ENCODE measurements at places on chromosomes 13 and 19. TPM values are rescaled to one million over a fixed set of nuclear protein-coding genes. Genes with fewer than 3 reads are reported as not detected.

- DNase-seq, result no peak
These were observed 52.0 kb upstream of the NPAS1 start for GRCh38 chr19:46967578-46968032.

Gene ZNF134
- 27.2 TPM for total RNA-seq

DNA sequence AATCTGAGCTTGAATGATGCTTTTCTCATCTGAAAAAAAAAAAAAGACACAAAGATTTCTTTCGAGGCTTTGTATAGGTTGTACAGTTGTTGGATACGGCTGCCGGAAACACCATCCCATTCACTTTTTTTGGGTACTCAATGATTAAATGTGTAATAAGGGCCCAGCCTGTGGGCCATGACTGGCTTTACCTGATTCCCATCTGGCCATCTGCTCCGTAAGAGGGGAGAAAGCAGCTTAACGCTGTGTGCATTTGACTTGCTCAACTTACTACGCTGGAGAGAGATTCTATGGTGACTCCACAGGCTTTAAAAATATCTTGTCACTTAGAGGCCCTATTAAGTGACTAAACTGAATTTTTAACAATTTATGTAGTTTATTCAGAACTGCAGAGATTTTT lies 731 bp downstream of the ZNF558 start:
- no peak for DNase-seq

DNA sequence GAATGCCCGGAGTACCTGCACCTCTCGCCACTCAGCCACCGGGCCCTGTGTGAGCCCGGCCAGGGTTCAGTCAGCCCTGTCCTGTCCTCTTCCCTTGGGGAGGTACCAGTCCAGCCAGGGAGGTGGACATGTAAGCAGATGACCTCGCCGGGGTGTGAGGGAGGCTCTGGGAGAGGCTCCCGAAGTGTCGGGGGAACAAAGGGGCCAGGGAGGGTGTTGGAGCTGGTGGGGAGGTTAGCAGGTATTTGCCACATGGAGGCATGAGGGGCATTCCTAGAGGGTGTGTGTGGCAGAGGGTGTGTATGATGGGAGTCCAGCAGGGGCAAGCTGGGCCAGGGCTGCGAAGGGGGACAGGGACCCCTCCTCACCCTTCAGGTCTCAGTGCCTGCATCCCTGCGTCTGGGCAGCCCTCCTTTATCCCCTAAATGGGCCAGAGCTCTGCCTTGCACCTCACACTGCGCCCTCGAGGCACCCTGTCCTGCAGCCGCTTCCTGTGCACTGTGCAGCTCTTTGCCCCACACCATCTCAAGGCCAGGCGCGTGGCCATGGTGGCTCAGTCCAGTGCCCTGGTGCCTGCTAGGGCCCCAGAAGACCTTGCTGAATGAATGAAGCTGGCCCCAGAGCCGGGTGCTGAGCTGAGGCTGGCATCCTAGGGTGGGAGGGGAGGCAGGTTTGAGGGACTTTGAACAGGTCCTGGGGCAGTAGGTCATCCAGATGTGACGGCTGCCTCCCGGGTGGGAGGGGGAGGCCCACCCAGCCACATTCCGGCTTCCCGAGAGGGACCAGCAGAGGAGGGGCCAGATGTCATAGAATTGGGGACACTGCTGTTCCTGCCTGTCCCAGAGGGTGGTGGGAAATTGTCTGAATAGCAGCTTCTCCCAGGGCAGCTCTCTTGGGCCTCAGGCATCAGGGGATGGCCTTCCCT lies 3.1 kb downstream of the DDA1 start:
- DNase-seq, result no peak

- DNase-seq, result no peak
These were observed 661.3 kb upstream of the KLF12 start for GRCh38 chr13:74795526-74795925.

- DNase-seq, result no peak
These were observed 323.4 kb upstream of the NBEA start for GRCh38 chr13:34618654-34619053.

DNA sequence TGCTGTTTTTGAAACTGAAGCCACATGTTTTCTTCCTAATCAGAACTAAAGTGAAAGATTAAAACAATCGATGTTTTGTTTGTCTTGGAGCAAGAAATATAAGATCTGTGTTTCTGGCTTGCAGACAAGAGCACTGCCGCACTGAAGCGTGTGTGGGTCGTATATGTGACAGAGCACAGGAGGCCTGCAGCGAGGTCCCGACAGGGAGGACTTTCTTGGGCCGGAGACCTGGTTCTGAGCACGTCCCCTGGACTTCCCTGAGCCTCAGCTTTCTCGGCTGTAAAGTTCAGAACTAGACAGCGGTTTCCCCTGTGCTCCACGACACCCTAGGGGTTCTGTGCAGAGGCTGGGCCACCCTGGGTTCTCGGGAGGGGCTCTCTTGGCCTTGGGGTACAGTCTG lies 60.5 kb downstream of the GADD45B start:
- DNase-seq, result no peak

Gene RASIP1
- total RNA-seq, result 0.32 TPM

Gene ZNF473
- total RNA-seq, result 9.9 TPM

DNA sequence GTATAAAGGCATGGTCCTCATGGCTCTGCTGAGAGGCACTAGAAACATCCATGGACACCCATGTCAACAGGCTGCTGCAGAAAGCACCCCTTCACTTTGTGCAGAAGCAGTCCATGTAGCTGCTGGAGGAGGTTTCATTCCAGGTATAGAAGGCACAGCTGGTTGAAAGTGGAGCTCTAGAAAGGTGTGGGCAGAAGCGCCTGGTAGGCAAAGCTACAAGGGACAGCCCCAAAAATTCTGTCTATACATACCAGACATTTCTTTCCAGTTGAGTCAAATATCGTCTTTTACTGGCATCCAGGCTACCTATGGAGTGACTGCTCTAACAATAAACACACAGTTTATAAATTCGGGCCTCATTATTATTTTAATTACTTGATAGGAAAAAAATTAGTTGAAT lies 129.3 kb downstream of the ENOX1 start:
- no peak for DNase-seq

GRCh38 chr13:73865027-73865426 lies 269.2 kb downstream of the KLF12 start:
- DNase-seq, result no peak

Data from T-cell (primary cell).